T-helper 17 cell (primary cell): ENCODE measurements at places on chromosomes 6 and 20.

GRCh38 chr20:16533502-16533901, 39.7 kb downstream of the KIF16B start:
- DNase-seq, result no peak

DNA sequence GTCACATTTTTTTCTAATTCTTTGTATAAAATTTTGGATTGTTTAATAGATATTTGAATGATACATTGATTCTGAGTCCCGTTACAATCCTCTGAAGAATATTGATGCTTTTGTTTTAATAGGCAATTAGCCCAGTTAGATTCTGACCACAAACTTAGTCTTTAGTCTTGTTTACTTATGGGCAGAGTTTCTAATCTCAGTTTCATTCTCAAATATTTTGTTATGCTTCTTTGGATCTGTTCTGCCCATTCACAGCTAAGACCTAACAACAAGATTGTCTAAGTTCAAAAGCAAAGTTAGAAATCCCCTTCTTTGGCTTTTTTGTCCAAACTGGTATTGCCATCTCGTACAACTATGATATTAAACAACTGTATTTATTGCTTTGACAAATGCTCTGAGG, 58.0 kb downstream of the TBXT start:
- no peak for DNase-seq

DNA sequence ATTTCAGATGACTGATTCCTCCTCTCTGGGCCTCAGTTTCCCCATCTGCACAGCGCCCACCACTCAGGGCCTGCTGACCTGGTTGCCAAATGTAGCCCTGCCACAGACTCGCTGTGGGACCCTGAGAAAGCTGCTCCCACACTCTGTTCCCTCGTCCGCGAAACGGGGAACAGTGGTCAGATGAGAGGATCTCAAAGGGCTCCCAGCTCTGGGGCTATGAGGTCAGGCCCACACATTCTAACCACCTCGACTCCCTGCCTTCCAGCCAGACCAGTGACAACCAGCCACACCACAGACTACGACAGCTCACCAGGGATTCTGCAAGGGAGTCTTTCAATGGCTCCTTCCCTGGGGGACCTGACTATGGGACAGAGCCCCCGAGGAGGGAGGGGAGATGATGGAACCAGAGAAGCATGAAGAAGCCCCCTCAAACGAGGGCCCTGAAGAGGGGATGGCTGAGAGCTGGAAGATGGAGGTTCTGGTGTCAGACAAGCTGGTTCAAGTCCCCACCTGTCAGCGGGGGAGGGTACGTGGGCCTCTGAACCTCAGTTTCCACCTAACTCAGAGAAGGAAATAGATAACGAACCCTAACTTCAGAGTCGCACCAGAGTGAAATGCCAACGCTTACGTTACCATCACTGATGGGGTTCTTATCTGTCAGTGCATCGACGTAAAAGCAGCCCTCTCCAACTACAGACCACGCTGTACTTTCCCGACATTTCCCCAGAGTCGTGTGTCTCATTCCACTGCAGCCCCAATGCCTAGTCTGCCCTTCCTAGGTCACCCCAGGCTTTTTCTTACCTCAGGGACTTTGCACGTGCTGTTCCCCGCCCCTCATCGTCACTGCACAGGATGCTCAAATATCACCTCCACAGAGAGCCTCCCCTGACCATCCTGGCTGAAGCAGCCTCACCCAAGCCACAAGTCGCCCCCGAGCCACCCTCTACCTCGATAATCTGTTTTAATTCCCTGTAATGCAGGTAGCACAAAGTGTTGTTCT, 60.5 kb downstream of the PREX1 start:
- DNase-seq, result no peak

- no peak for DNase-seq
These were observed 1.1 kb downstream of the LRRC1 start for GRCh38 chr6:53795702-53796450.

DNA sequence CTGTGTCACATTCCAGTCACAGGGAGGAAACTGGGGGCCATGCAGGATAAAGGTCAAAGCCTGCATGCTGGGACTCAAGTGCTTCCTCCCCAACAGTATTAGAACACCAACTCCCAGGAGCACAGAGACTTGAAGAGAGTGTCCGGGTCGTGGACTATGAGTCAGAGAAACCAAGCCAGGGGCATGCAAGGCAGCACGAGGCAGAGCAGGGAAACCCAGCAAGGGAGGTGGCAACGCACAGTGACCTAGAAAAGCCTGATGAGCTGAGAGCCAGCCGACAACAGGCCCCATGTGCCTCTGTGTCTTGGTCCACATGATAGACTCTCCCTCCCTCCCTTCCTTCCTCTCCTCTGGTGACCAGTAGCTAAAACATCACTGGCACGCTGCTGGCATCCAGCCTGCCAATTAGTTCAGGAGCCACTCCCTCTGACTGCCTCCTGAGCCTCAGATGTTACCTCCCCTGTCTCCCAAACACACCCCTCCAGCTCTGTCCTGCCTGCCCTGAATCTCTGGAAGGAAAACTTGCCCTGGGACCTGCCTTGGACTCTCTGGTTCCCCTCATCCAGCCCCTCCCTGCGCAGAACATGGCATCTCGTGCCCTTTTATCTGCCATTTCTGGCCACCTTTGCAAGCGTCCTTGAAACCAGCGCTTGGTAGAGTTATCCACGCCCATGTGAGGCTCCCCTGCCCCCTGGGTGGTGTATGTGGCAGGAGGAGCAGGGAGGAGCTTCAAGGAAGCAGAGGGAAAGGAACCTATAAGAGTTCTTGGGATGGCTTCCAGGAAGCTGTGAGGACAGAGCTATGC, 16.2 kb upstream of the RNF39 start:
- DNase-seq, result no peak

GRCh38 chr6:139017227-139017626, 11.3 kb upstream of the ABRACL start:
- no peak for DNase-seq

DNA sequence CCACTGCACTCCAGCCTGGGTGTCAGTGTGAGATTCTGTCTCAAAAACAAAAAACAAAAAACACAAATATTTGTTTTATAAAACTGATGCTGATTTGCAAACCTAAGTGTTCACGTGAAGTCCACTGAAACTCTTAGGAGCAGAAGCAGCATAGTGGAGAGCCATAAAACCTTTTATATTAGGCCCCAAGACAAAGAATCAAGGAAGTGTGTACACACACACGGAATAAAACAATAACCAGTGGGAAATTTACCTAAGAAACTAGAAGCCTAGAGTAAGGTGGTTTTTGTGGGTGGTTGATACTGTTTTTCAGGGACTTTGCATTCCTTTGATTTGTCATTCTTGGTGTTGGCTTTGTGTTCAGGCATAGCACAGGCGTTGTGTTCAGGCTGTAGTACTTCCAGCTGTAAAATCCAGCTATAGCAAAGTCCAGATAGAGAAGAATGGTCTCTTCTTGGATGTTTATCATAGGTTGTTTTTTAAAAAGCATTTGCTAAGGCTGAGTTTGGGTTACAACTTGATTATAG, 61.3 kb downstream of the ATRN start:
- no peak for DNase-seq

DNA sequence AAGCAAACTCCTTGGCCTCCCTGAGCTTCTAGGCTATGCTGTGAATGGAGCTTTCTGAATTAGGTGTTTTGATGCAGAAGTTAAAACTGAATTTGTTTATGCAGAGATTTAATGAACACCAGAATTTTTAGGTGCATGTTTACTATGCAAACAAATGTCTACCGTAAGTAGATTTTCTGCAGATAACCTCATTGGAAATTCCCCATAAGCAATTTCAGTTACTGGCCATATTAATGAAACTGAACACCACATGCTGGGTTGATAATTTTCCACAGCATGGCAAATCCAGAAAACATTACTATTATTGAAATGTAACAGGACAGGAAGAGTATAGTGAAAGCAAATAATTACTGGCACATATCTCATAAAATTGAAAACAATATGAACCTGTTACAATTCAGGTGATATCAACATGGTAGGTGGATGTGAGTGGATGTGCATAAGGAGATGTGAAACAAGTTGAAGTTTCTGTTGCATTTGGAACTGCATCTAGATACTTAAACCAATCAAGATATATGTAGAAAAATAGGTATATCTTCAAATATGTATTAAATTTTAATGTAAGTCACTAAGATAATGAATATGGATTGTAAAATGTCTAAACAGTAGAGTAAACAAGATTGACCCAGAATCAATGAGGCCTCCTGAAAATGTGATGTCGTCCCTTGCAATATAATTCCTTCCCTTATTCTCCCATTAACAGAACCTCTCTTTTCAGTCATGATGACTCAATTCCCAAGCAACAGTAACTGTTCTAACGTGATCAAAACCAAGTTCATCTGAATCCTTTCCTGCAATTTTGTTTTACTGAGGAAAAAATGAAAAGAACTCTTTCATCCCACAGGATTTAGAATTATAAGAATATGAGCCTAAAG, 11.0 kb downstream of the PTCHD4 start:
- no peak for DNase-seq

GRCh38 chr20:49482621-49483017, at the start of gene KCNB1:
KCNB1 (minus strand) TSS chr20:49482668; CDS start chr20:49482480, 188 bp downstream.
- peak; percentile 12 for DNase-seq

GRCh38 chr6:108432143-108432542, 128.6 kb upstream of the FOXO3 start:
- DNase-seq, result no peak

DNA sequence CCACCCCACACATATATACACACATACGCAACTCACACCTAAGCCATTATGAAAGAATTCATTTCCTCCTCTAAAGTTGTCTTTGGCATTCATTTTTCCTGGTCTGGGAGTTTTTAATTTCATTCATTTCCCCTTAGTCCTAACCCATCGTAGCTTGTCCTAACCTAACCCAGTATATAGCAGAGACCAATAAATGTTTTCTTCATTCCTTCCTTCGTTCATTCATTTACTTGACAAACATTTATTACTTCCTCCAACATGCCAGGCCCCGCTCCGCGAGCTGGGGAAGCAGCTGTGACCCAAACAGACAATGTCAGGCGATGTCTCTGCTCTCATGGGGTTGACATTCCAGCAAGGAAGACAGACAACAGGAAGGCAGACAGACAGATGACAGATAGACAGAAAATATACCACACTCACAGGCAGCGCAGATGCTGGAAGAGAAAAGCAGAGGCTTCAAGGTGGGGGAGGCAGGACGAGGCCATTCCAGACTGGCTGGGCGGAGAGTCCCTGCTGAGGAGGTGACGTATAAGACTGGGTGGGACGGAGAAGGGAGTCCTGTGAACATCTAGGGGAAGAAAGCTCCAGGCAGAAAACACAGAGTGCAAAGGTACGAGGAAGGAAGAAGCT, 33.7 kb upstream of the SIRPA start:
- DNase-seq, result no peak

- DNase-seq, result no peak
These were observed 208.1 kb upstream of the PROKR2 start for GRCh38 chr20:5524896-5525295.

DNA sequence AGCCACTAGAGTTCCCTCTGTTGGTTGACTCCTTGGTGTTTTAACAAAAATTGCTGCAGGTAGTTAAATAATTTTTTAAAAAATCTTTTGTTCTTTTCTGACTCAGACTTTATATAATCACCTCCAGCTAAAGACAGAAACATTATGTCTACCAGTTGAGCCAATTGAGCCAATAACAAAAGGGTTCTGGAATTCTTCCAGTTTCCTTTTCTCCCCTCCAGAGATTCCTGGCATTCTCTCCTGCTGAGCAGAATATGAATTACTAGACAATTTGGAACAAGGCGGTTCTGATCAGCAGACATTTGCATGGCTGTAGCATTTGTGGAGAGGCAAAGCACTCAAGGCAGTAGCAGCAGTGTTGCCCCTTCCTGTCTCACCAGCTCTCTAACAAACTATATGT, 144.0 kb upstream of the SLC35B3 start:
- no peak for DNase-seq

- no peak for DNase-seq
These were observed 52.8 kb downstream of the NCOA7 start for GRCh38 chr6:125843593-125843992.
